ENCODE measurements at places on chromosomes 12 and 14.

DNA sequence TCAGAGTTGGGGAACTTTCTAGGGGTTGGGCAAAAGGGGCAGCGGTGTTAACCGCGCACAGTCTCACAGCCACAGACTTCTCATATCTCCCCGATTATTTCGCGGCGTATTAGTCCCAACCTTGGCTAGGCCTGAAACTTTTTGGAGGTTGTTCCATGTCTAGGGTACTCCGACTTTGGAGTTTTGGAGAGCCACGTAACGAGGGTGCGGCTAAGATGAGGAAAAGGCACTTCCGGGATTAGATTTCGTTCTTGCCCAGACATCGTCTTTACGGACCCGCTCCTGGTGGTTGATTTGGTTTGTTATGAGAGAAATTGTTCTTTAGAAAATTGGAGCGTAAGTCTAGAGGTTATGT lies 513 bp downstream of the CCNK start:
- no peak for DNase-seq

GRCh38 chr12:92365333-92365732 lies 219.7 kb upstream of the BTG1 start:
- DNase-seq, result peak; percentile 65

DNA sequence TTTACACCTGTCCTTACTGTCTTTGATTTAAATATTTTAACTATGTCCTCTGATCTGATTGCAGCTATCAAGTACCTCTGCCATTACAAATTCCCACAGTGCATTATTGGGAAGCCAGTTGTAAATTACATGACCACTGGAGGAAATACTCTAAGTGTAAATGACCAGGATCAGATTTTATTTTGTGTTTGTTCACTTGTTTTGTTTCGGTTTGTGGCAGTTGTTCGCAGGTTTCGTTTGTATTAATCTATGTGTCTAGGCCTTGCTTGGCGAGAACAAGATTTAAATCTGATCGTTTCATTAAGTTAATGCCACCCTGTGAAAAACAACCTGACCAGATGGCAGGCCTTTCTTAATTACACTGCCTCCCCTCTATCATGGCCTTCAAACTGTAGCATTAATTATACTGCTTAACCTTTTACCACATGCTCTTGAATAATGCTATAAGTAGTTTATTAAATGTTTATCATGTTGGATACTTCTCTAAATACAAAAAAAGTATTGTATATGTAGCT lies 990.1 kb downstream of the TMTC2 start:
- DNase-seq, result no peak

DNA sequence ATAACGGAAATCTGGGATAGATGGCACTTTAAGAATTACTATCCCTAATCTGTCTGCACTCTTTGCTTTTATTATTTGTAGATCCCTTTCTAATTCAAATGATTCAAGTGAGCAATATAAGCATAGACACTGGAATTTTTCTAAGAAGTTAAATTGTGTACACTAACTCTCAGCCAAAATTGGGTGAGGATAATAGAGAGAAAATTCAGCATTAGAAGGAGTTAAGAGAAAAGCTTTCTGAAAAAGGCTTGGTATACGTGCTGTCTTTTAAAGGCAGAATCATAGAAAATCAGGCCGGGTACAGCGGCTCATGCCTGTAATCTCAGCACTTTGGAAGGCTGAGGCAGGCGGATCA lies 57.1 kb upstream of the CRACR2A start:
- DNase-seq, result no peak

GRCh38 chr12:94990222-94990621 lies 13.3 kb downstream of the NDUFA12 start:
- DNase-seq, result no peak

GRCh38 chr12:27336282-27336653 lies 3.6 kb downstream of the BMAL2 start:
- DNase-seq, result no peak

- no peak for DNase-seq
Observed at GRCh38 chr12:39884616-39885125, 221.2 kb downstream of the SLC2A13 start.

GRCh38 chr12:5262885-5263284 lies 169.0 kb upstream of the NTF3 start:
- no peak for DNase-seq

DNA sequence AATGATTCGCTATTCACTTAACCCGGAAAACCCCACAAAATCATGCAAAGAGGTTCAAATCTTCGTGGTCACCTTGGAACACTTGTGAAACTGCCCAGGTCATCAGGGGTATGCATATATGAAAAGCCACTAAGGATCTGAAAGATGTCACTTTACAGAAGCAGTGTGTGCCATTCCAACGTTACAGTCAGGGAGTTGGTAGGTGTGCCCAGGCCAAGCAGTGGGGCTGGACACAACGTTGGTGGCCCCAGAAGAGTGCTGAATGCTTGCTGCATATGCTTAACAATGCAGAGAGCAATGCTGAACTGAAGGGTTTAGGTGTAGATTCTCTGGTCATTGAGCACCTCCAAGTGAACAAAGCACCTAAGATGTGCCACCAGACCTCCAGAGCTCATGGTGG lies 51.1 kb upstream of the EIF5 start:
- DNase-seq, result no peak

Measured in GM12864 (cell line).